ENCODE measurements at places on chromosomes 1 and 21. TPM values are rescaled to one million over a fixed set of nuclear protein-coding genes. Genes with fewer than 3 reads are reported as not detected.

GRCh38 chr1:42955311-42956063 is 3.2 kb downstream of the SLC2A1 start:
- H3K4me3 ChIP-seq, result no peak overlapping the region
- no peak for DNase-seq
- no peaks in the 10 kb centered on the region for H3K36me3 ChIP-seq
- no peak overlapping the region for H3K27ac ChIP-seq
- no peaks in the 10 kb centered on the region for H3K27me3 ChIP-seq
- peaks cover 11% of the 10 kb centered on the region for H3K4me1 ChIP-seq

GRCh38 chr1:81432654-81433109 is 368.1 kb upstream of the ADGRL2 start:
- no peak overlapping the region for H3K4me3 ChIP-seq
- H3K27me3 ChIP-seq, result no peaks in the 10 kb centered on the region
- H3K36me3 ChIP-seq, result no peaks in the 10 kb centered on the region
- H3K4me1 ChIP-seq, result no peaks in the 10 kb centered on the region
- DNase-seq, result no peak
- peak overlapping the region; percentile 23 for H3K27ac ChIP-seq

GRCh38 chr1:231679109-231679508 is 52.5 kb downstream of the DISC1 start:
- DNase-seq, result no peak
- no peak overlapping the region for H3K4me3 ChIP-seq
- H3K27ac ChIP-seq, result no peak overlapping the region
- no peaks in the 10 kb centered on the region for H3K36me3 ChIP-seq

GRCh38 chr1:6966326-6966725 is 181.1 kb downstream of the CAMTA1 start:
- DNase-seq, result no peak
- no peak overlapping the region for H3K27ac ChIP-seq
- no peak overlapping the region for H3K4me3 ChIP-seq
- no peaks in the 10 kb centered on the region for H3K36me3 ChIP-seq
- no peaks in the 10 kb centered on the region for H3K27me3 ChIP-seq

GRCh38 chr1:45969866-45970265 is 162.6 kb downstream of the PIK3R3 start:
- H3K27ac ChIP-seq, result no peak overlapping the region
- no peaks in the 10 kb centered on the region for H3K36me3 ChIP-seq
- H3K4me3 ChIP-seq, result no peak overlapping the region

DNA sequence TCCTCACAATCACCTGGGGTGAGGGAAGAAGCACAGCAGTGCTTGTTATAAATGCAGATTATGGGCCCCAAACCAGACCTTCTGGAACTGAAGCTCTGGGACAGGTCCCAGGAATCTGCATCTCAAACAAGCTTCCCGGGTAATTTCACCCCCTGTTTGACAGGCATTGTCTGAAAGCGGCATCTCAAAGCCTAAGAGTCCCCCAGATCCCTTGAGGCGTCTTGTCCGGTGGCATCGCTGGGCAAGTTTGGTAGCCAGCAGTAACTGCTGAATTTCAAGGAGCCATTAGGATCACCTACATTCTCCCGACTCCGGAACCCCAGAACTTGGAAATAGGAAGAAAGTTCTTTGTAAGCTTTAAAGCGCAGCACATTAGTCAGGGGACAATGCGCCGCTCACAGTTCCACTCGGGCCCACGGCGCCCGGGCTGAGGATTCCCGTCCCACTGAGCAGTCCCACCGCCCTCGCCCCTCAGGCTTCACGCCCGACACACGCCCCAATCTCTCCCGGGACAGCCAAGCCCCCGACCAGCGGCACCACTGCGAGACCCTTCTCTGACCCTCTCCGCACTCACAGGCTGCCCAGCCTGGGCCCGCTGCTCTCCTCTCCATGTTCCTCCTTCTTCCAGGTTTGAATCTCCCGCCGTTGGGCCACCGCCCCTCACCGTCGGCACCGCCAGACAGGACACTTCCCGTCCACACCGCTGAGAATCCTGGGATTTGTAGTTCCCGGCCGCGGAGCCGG is at the start of gene IQGAP3:
TSS of gene IQGAP3 (minus strand) at position 647 of the 744 bp plus-strand sequence. CDS start at position 611, 36 bp downstream.
- H3K27ac ChIP-seq, result peak within 1 kb of the TSS; percentile 66
- H3K27me3 ChIP-seq, result no peaks in the 10 kb centered on the region
- H3K4me3 ChIP-seq, result peak within 1 kb of the TSS; percentile 54
- peaks cover 5% of the 10 kb centered on the region for H3K4me1 ChIP-seq
- no peaks in the 10 kb centered on the region for H3K36me3 ChIP-seq

GRCh38 chr1:182668521-182669054 is 15.8 kb downstream of the RGS8 start:
- H3K4me1 ChIP-seq, result no peaks in the 10 kb centered on the region
- H3K27me3 ChIP-seq, result no peaks in the 10 kb centered on the region

GRCh38 chr21:33393348-33393747 is 9.9 kb upstream of the IFNGR2 start:
- no peak overlapping the region for H3K4me3 ChIP-seq
- no peak overlapping the region for H3K27ac ChIP-seq
- no peak for DNase-seq
- H3K36me3 ChIP-seq, result no peaks in the 10 kb centered on the region
- H3K4me1 ChIP-seq, result no peaks in the 10 kb centered on the region
- H3K27me3 ChIP-seq, result no peaks in the 10 kb centered on the region

DNA sequence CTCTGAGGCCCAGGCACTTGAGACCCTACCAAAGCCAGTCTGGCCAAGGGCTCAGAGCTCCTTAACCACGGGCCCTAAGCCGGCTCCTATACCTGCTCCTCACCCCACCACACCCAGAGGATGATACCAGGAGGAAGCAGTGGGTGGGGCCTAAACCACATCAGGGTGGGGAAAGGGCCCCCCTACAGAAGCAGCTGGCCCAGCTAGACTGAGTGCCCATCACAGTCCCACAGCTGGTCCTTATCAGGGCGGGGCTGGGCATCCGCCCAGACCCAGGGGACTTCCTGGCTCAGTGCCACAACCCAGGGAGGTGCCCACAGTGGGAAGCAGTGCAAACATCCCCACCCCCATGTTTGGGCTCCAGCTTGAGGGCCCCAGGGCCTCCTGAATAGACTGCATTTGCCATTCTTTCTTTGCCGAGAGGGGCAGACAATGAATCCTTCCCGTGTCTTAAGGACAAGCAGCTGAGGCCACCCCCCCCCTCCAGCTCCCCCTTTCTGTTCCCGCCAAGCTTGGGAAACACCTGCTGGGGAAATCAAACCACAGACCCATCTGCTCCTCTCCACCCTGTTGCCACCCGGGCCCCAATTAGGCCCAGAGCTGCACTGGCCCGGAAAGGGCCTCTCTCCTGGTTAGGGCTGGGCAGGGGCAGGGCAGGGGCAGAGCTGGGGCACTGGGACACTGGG is 6.2 kb downstream of the E2F2 start:
- peak overlapping the region; percentile 82 for H3K27ac ChIP-seq
- peak; percentile 92 for DNase-seq
- H3K4me1 ChIP-seq, result peaks cover 30% of the 10 kb centered on the region
- no peaks in the 10 kb centered on the region for H3K36me3 ChIP-seq
- H3K27me3 ChIP-seq, result no peaks in the 10 kb centered on the region

Gene IL22RA1
- total RNA-seq, result 15.5 TPM

GRCh38 chr21:34892209-34892608 is 156.9 kb downstream of the RUNX1 start:
- no peak overlapping the region for H3K27ac ChIP-seq
- peaks cover 19% of the 10 kb centered on the region for H3K27me3 ChIP-seq
- peaks cover 9% of the 10 kb centered on the region for H3K4me1 ChIP-seq
- H3K4me3 ChIP-seq, result no peak overlapping the region

Gene SLC1A7
- total RNA-seq, result 0.50 TPM

Gene MAP3K21
- 20.5 TPM for total RNA-seq

All from colonic mucosa (tissue), 4 donors.